ENCODE measurements at places on chromosomes 13 and 19. TPM values are rescaled to one million over a fixed set of nuclear protein-coding genes. Genes with fewer than 3 reads are reported as not detected.

DNA sequence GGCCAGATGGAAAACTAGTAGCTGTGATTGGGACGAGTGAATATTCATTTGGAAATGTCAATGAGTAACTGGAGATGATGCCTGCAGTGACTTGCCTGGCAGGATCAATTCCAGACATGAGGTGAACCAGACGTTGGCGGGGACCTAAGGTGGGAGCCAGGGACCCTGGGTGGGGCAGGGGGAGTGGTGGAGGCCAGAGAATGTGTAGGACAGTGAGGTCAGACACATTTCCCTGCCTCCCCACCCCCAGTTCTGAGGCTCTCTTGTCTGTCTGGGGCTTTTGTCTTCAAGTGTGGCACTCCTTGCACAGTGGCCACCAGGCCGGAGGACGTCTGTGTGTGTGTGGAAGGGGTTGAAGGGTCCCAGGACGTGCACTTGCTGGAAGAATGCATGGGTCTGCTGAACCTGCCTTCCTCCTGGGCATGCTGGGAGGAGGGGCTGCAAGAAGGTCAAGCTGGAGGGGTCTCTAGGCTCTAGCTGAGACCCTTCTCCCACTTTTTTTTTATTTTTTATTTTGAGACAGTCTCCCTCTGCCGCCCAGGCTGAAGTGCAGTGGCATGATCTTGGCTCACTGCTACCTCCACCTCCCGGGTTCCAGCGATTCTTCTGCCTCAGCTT lies 51.6 kb downstream of the CHST8 start:
- no peaks in the 10 kb centered on the region for H3K27me3 ChIP-seq
- H3K27ac ChIP-seq: no peak overlapping the region
- H3K4me3 ChIP-seq: no peak overlapping the region
- H3K4me1 ChIP-seq: no peaks in the 10 kb centered on the region
- DNase-seq: no peak

GRCh38 chr13:52686376-52686775 lies 33.7 kb downstream of the SUGT1 start:
- no peak overlapping the region for H3K4me3 ChIP-seq
- no peaks in the 10 kb centered on the region for H3K27me3 ChIP-seq
- no peaks in the 10 kb centered on the region for H3K4me1 ChIP-seq
- no peak for DNase-seq

DNA sequence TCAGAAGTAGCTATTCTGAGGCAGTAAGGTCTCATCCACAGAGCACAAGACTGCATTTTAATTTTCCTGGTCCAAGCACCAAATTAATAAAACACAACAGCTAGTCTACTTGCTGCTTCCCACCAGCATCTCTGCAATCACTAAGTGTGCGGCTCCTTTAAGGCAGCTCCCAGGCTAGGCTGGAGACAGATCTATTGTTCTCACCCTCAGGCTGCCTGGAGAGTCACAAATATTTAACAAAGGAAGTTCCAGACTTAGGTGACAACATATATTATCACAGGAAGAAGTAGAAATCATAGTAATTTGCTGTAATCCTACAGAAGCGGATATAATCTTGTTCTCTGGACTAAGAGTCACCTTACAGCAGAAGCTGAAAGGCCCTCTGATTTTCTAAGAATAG lies 2.2 kb upstream of the EID2 start:
- DNase-seq: no peak
- H3K36me3 ChIP-seq: peaks cover 12% of the 10 kb centered on the region
- peaks cover 3% of the 10 kb centered on the region for H3K27me3 ChIP-seq
- H3K4me3 ChIP-seq: no peak overlapping the region
- peaks cover 43% of the 10 kb centered on the region for H3K4me1 ChIP-seq

The IRGC gene
- total RNA-seq: not detected

DNA sequence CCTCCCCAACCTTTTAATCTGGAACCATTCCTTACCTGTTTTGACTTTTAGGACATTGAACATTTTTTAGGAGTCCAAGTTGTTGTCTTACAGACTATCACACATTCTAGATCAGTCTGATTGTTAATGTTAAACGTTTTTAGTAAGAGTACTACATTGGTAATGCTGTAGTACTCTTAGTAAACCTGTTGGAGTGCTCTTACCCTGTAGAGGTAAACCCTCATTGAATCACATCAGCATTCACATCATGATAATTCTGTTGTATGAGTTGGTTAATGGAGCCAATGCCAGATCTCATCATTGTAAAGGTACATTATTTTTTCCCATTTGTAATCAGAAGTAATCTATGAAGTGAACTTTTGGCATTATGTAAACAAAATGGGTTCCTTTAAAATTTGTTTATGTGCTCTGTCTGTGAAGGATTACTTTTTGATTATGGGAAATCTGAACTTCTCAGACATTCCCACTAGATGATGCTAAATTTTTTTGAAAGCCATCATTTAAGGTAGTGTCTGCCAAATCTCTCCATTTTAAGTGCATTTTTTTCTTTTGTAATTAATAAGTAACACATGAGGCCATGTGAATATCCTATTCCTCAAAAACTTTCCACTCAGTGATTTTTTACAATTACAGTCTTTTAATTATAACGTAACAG lies 55.2 kb downstream of the VWA8 start:
- peaks cover 18% of the 10 kb centered on the region for H3K36me3 ChIP-seq
- DNase-seq: no peak
- no peak overlapping the region for H3K4me3 ChIP-seq
- H3K27ac ChIP-seq: no peak overlapping the region
- peaks cover 9% of the 10 kb centered on the region for H3K4me1 ChIP-seq

The ZNF665 gene
- total RNA-seq: 2.3 TPM

The PRSS57 gene
- not detected for total RNA-seq

- no peaks in the 10 kb centered on the region for H3K36me3 ChIP-seq
- H3K27me3 ChIP-seq: no peaks in the 10 kb centered on the region
- no peak for DNase-seq
- no peak overlapping the region for H3K4me3 ChIP-seq
- H3K4me1 ChIP-seq: no peaks in the 10 kb centered on the region
- H3K27ac ChIP-seq: no peak overlapping the region
These were observed 77.0 kb downstream of the SOX1 start for GRCh38 chr13:112143753-112144615.

The KIR3DL1 gene
- total RNA-seq: not detected

DNA sequence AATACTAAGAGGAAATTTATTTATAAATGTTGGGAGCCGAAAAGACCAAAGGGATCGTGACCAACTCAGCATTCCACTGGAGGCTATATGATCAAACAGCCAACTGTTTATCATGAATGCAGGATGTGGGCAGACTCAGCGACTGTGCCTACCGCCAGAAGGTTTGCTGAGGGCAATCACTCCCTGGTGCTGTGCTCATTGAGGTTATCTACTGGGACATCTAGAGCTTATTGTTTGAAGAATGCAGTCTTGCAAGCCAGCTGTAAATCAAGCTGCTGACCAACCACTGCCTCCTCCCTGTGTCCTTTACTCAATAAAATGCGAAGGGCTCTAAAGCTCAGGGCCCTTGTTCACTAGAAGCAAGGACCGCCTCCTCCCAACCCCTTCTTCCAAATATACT lies 8.5 kb upstream of the XPO4 start:
- DNase-seq: no peak
- no peaks in the 10 kb centered on the region for H3K4me1 ChIP-seq
- H3K27me3 ChIP-seq: peaks cover 16% of the 10 kb centered on the region
- H3K4me3 ChIP-seq: no peak overlapping the region
- no peaks in the 10 kb centered on the region for H3K36me3 ChIP-seq

The PRODH2 gene
- not detected for total RNA-seq

DNA sequence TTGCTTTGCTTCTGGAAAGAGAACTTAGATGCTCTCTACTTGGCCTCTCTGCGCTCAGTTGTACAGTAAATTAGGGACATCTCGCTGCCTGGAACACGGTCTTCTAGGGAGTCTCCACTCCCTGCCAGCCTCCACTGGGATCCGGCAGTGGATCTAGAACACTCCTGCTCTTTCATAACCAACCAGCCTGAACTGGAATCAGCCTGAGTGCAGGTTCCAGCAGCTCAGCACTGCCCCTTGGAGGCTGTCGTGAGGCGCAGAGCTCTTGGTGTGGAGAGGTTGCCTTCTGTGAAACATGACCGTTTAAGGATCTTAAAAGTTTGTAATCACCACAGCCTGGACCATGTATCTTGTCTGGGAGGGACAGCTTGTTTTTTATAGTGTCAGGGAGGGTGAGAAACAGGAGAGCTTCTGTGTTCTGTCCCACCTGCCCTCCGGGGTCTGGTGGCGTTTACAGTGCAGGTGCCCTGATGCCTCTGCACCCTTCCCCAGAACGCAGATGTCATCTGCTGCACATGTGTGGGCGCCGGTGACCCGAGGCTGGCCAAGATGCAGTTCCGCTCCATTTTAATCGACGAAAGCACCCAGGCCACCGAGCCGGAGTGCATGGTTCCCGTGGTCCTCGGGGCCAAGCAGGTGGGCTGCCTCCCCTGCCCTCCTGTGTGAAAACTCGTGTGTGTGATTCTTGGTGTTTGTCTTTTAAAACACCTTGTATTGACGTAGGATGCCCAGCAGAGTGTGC lies 24.8 kb downstream of the UPF1 start:
- H3K27me3 ChIP-seq: no peaks in the 10 kb centered on the region
- H3K4me1 ChIP-seq: no peaks in the 10 kb centered on the region
- no peak overlapping the region for H3K4me3 ChIP-seq
- no peak for DNase-seq
- peaks cover 55% of the 10 kb centered on the region for H3K36me3 ChIP-seq
- H3K27ac ChIP-seq: no peak overlapping the region

DNA sequence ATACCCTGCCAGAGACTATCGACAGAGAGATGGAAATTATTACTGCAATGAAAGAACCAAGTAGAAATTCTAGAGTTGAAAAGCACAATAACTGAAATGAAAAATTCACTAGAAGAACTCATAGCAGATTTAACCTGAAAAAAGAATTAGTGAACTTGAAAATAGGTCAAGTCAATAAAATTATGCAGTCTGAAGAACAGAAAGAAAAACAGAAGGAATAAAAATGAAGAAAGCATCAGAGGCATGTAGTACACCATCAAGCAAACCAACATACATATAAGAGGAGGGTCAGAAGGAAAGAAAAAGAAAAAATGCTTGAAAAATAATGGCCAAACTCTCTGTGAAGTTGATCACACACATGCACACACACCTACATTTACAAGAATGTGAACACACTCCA lies 3.6 kb upstream of the ZNF780B start:
- H3K4me1 ChIP-seq: peaks cover 12% of the 10 kb centered on the region
- DNase-seq: no peak
- H3K4me3 ChIP-seq: no peak overlapping the region

- H3K27me3 ChIP-seq: peaks cover 28% of the 10 kb centered on the region
- H3K4me1 ChIP-seq: peaks cover 5% of the 10 kb centered on the region
- H3K4me3 ChIP-seq: peak overlapping the region; percentile 80
- no peak overlapping the region for H3K27ac ChIP-seq
- H3K36me3 ChIP-seq: no peaks in the 10 kb centered on the region
These were observed 41.4 kb downstream of the LYL1 start for GRCh38 chr19:13060964-13061927.

DNA sequence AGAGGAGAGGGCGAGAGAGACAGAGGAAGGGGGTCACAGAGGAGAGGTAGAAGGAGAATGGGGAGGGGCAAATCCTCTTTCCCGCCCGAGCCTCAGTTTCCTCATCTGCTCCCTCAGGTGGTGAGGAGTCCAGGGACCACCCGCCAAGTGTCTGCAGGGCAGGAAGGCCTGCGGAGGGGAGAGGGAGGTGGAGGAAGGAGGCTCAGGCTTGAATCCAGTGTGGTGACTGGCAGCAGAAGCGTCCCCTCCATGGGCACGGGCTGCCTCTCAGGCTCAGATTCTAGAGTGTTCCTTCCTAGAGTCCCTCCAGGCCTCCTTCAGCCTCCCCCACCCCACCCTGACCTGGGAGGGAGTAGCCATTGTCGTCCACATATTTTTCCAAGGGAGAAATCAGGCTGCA lies 16.5 kb upstream of the GARIN5A start:
- H3K36me3 ChIP-seq: peaks cover 6% of the 10 kb centered on the region
- H3K4me1 ChIP-seq: peaks cover 15% of the 10 kb centered on the region
- H3K27me3 ChIP-seq: peaks cover 10% of the 10 kb centered on the region
- DNase-seq: no peak

DNA sequence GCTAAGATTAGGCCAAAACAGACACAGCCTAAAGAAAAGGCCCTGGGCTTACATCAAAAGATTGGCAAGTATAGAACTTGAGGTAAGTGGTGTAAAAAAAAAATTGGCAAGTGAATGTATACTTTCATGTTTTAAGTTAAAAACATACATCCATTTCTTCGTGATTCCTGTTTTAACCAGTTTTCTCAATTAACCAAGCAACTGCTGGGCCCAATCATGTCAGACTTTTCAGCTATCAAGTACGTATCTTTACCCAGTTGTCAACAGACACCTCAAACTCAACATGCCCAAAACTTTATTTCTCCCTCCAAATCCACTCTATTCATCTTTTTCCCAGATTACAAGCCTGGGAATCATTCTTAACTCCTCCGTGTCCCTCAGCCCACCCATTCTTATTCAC lies 1.0 kb downstream of the PCID2 start:
- H3K4me1 ChIP-seq: peaks cover 49% of the 10 kb centered on the region
- peaks cover 43% of the 10 kb centered on the region for H3K36me3 ChIP-seq
- no peak for DNase-seq
- no peaks in the 10 kb centered on the region for H3K27me3 ChIP-seq

GRCh38 chr19:48842789-48843162 lies 6.5 kb upstream of the HSD17B14 start:
- no peak overlapping the region for H3K27ac ChIP-seq
- peaks cover under 1% of the 10 kb centered on the region for H3K4me1 ChIP-seq
- no peaks in the 10 kb centered on the region for H3K36me3 ChIP-seq
- H3K4me3 ChIP-seq: no peak overlapping the region

- H3K36me3 ChIP-seq: peaks cover 10% of the 10 kb centered on the region
- no peaks in the 10 kb centered on the region for H3K27me3 ChIP-seq
- H3K4me3 ChIP-seq: no peak overlapping the region
- H3K4me1 ChIP-seq: peaks cover 5% of the 10 kb centered on the region
- H3K27ac ChIP-seq: no peak overlapping the region
- no peak for DNase-seq
These were observed 1.3 kb upstream of the ZSCAN22 start for GRCh38 chr19:58325311-58326022.

DNA sequence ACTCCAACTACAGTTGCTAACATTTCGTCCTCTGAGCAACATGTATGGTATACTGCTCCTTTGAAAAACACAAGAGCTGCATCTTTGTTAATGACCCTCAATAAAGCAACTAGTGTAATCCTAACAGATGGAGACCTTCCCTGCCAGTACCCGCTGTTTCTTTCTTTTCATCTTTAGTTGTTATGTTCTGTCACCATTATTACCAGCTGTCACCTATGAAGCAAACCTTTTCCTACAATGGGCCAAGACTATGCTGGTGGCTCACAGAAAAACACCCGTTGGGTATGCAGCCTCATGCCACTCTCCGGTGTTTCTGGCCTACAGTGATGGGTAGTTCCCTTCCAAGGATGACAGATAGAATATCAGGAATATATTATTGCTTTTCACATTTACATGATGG lies 29.7 kb upstream of the CYSLTR2 start:
- no peaks in the 10 kb centered on the region for H3K27me3 ChIP-seq
- H3K36me3 ChIP-seq: peaks cover 2% of the 10 kb centered on the region
- no peaks in the 10 kb centered on the region for H3K4me1 ChIP-seq
- no peak overlapping the region for H3K27ac ChIP-seq
- DNase-seq: no peak

Measured in activated CD4-positive, alpha-beta T cell treated with anti-CD3 and anti-CD28 coated beads, Interleukin-2, amount 10 ng/mL, durations not matched to agents 24 days and 14 days (primary cell).